ENCODE measurements at places on chromosomes 2 and 18.

DNA sequence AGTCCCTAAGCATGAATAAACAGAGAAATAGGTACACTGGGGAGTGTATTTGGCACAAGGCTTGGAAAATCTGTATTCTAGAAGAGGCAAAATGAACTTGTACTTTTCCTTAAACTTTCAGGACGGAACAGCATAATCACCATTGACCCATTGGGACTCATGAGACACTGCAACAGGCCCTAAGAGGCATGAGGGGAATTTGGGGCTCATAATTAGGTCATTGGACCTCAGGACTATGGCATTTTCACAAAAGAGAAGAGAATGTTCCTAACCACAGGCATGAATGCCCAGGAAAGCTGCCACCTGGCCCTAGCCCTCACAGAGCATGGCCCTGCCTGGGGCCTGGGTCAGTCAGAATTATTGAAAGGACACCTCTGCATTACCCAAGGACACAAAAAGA lies 67.9 kb upstream of the PIK3C3 start:
- no peak for DNase-seq

- DNase-seq, result no peak
Observed at GRCh38 chr2:168002021-168002553, 245.3 kb downstream of the STK39 start.

GRCh38 chr2:19764998-19765397 lies 136.8 kb downstream of the TTC32 start:
- no peak for DNase-seq

DNA sequence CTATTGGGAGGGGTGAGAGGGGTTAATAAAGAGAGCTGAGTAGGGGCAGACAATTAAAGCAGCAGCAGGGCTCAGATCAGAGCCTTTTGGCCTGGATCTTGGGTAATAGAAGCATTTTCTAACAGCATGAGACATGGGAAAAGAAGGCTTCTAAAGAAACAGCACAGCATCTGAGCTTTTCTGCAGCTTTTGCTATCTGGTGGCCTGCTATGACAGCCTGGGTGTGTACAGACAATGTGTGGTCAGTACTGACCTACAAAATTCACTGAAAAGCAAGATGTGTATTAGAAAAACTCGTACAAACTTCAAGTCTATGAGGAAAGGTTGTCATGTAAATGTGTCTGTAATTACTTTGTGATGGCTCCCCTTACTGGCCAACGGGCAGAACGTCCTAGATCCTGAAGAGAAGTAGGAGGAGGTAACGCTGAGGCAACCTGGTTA lies 95.6 kb downstream of the GALNT3 start:
- no peak for DNase-seq

DNA sequence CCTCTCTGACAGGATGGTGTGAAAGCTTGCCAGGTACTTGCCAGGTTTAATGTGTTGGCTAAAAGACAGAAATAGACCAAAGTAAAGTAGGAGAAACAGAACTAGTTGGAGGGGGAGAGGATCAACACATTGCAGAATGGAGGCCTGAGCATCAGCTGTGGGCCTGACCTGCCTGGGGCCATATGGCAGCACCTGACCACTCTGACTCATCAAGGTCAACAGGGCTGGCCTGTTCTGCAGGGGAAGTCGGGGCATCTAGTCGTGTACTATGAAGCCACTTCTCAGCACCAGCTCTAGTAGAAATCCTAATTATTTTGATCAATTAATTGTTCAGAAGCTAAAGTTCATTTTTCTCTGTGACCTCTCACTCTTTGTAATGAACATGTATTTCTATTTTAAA lies 35.8 kb upstream of the NOSTRIN start:
- no peak for DNase-seq

GRCh38 chr2:8141780-8142179 lies 540.1 kb upstream of the ID2 start:
- no peak for DNase-seq

GRCh38 chr18:5061785-5062184 lies 135.3 kb downstream of the AKAIN1 start:
- DNase-seq, result no peak

DNA sequence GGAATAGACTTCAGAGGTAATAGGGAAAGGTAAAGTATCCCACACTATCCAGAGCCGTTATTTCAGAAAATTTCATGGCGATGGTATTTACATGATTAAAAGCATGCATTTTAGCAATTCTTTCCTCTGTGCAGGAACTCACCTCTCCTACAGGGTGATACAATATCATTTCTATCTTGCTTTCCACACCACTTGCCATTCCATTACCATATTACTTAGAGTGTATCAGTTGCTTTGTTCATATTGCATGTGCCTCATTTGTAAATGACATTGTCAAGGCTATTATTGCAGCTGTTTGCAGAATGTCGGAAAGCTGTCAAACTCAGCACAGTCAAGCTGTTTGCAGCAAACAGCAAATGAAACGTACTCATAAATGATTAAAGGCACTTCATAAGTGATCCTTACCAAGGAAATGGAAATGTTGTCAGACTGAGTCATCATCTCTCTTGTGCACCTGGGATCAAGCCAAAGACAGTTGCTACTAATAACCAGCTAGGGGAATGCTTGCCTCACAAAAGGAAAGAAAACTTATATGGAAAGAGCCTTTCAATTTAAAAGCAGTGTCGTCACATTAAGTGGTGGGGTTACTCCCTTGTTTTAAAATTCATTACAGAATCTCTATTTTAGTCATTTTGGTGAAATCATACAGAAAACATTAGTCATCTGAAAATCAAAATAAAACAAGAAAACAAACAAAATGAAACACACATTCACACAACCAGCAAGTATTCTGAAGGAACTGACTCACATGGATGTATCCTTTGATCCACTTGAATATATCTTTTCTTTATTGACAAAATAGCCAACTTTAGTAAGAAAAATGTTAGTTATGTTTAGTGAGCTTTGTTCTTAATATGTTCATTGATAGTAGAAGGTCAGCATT lies 1064.1 kb upstream of the CNTNAP5 start:
- peak; percentile 82 for DNase-seq

DNA sequence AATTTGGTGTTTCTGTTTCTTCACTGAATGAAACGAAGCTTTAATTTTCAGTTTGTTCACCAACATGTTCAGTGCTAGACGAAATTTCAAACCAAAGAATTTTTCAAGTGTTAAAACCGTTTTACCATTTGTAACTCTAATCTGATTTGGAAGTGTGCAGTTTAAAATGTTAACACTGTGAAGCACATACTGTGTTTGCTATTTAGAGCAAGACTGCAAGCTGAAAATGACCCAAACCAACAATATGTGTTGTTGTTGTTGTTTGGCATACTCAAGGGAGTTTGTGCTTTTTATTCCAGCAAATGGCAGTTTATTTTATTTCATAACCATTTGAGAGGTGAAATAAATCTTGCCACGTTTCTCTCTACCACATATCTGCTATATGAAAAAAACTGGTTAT lies 128.4 kb upstream of the CDH7 start:
- DNase-seq, result no peak

DNA sequence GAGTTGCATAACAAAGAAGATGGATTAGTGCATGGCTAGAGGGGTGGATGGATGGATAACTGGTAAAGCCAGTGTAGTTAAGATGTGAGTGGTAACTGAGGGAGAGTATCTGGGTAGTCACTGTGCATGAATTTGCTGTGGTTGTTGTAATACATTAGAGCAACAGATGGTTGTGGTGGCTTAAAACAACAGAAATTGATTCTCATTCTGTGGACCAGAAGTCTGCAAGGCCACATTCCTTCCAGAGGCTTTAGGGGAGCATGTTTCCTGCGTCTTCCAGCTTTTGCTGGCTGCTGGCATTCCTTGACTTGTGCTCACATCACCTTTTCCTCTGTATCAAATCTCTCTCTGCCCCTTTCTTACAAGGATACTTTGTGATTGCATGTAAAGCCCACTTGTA lies 155.4 kb downstream of the ASB1 start:
- DNase-seq, result no peak

DNA sequence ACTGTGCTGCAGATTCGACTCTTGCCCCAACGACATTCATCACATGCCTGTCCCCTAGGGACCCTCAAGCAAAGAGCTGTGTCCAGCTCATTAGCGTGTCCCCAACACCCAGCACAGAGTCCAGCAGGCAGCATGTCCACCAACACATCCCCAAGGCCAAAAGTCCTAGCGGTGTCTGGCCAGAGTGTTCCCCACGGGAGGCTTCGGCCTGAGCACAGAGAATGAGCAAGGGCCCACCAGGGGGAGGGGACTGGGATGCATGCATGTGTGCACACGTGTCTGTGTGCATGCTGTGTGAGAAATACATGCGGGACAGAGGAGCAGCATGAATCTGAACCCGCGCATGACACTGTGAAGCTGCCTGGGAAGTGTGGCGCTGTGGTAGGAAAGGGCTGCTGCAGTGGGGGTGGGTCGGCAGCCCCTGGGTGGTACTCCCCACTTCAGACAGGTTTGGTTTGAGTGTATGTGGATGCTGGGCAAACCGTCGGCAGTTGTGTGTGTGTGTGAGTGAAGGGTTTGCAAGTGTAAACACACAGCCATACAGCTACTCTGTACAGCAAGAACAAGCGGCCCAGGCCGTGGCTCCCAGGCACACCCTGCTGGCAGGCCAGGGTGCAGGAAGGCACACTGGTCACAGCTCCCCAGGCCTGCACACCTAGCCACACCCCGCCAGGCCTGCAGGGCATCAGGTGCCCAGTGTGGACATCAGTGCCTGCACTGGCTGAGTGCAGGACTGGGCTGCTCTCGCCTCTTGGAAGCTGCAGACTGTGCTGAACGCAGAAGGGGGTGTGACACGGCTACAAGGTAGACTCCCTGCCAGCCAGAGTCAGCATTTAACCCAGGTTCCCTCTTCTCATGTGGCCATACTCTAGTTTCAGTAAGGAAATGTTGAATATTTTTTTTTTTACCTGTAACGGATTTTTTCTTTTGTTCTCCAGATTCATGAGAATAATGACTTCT lies 19.5 kb upstream of the HES6 start:
- DNase-seq, result peak; percentile 28

GRCh38 chr18:25033747-25034471 lies 318.1 kb downstream of the ZNF521 start:
- DNase-seq, result no peak

GRCh38 chr2:96625571-96626552 lies 12.2 kb downstream of the KANSL3 start:
- DNase-seq, result no peak

DNA sequence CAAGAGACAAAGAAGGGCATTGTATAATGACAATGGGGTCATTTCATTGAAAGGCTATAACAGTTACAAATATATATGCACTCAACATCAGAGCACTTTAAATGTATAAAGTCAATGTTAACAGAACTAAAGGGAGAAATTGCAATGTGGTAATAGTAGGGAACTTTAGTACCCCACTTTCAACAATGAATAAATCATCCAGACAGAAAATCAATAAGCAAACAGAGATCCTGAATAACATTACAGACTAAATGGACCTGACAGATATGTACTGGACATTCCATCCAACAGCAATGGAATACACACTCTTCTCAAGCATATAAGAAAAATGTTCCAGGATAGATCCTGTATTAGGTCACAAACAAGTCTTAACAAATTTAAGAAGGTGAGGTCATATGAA lies 90.5 kb upstream of the ALKAL2 start:
- no peak for DNase-seq

DNA sequence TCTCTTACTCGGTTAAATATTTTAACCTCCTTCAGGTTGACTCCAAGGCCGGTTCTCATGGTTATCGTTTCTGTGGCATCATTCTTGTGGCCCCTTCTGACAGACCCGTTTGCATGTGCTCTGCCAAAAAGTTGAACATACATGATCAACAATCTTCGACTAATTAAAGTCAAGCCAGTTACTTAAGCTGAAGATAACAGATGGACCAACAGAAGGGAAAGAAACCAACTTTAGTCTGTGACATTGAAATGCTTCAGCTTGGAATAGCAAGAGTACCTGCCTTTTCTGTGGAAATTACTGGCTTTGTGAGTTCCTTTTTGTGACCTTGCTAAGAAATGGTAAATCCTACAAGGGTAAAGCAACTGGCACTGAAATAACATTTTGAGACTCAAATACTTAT lies 1429.1 kb downstream of the LRP1B start:
- no peak for DNase-seq

DNA sequence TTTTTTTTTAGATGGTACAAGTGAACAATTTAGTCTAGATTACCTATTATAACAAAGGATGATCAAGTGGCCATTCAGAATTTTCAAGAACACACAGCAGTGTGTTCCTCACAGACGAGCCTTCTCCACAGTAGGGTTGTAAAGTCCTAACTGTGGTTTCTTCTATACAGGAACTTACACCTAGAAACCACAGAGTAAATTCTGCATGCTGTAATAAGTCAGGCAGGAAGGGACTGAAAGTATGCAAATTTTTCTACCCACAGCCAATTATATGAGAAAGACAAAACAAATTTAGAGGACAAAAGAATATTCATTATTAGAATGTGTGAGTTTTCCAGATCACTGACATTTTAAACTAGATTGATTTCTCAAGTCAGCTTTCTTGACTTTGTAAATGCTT lies 99.5 kb downstream of the RBMS1 start:
- no peak for DNase-seq

GRCh38 chr2:65939687-65940086 lies 495.2 kb upstream of the MEIS1 start:
- peak; percentile 53 for DNase-seq

GRCh38 chr18:55544014-55544413 lies 44.0 kb downstream of the TCF4 start:
- no peak for DNase-seq

- no peak for DNase-seq
Observed at GRCh38 chr2:8370258-8370802, 311.5 kb upstream of the ID2 start.

- no peak for DNase-seq
Observed at GRCh38 chr2:63189026-63189425, 138.4 kb downstream of the OTX1 start.

GRCh38 chr2:19559596-19560240 lies 201.3 kb upstream of the OSR1 start:
- DNase-seq, result no peak

- DNase-seq, result no peak
Observed at GRCh38 chr2:46803547-46803878, 112.1 kb downstream of the MCFD2 start.

- DNase-seq, result peak; percentile 71
Observed at GRCh38 chr2:112141626-112142007, 3.4 kb downstream of the FBLN7 start.

GRCh38 chr2:99261242-99261641 lies 5.8 kb upstream of the LYG2 start:
- DNase-seq, result no peak

DNA sequence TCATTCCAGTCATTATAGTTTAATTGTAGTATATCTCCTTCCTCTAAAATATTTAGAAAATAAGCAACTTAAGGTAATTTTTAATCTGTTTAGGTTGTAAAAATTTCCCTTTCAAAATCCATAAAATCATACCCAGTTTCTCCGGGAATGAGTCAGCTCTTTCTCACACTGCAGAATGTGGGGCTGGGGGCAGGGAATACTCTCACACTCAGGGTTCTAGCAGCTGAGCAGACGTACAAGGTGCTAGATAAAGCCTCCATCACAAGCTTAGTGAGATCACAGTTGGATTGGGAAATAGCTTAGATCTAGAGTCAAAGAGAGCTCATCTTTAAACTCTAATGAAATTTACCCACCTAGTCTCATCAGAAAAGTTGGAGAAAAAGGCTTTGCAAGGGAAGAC lies 79.9 kb upstream of the FAM237A start:
- DNase-seq, result no peak
